Stimulated activated CD8-positive, alpha-beta memory T cell treated with anti-CD3 and anti-CD28 coated beads, Interleukin-4, amount 100 ng/mL, for 4 hours (primary cell): ENCODE measurements at places on chromosomes 7 and 10.

- DNase-seq = no peak
These were observed 14.7 kb downstream of the GRID2IP start for GRCh38 chr7:6536262-6537260.

- DNase-seq = no peak
These were observed 17.6 kb downstream of the MINDY4 start for GRCh38 chr7:30788640-30789333.

DNA sequence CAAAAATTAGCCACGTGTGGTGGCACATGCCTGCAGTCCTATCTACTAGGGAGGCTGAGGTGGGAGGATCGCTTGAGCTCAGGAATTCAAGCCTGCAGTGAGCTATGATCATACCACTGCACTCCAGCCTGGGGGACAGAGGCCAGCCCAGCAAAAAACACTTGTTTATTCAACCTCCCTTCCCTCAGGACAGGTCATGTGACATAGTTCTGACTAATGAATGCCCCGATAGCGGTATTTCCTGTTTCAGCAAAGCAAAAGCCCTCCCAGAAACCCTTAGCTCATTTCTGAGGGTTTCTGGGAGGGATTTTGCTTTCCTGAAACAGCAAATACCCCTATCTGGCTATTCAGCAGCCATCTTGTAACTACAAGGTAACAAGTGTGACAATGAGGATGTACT lies 157.1 kb downstream of the GATA3 start:
- DNase-seq = no peak

GRCh38 chr10:47029181-47030009 lies 118.2 kb downstream of the PTPN20 start:
- no peak for DNase-seq

DNA sequence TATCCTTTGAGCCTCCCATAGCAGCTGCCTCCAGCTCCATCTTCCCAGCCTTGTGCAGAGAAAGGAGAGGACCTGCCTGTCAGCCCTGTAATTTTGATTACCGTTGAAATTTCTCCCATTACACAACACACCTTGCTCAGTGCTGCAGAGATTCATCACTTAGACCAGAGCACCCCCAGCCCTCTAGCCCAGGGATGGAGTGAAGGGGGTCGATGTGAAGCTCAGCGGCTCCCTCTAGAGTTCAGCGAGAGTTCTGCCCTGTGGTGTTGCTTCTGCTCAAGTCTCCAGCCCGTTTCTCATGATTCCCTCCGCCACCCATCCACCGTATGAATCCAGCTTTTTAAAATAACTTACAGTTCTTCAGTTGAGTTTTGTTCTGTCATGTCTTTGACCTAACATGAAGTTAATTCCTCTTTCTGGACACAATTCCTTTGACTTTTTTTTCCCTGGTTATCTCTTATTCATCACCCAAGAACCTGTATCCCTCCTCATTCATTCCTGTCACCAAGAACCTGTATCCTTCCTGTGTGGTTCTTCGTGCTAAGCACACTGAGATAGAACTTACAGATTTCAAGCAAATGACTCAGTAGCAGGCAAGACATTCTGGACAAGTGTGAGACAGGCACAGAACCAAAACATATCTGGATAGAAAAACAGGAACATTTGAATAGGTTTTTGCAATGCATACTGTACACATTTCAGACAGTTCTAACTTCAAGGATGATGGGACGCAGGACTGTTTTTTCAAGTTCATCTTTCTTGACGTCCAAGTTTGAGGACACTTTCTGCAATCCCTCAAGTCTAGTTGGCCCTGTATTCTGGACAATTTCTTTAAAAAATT lies 35.0 kb upstream of the ZNF32 start:
- DNase-seq = no peak

DNA sequence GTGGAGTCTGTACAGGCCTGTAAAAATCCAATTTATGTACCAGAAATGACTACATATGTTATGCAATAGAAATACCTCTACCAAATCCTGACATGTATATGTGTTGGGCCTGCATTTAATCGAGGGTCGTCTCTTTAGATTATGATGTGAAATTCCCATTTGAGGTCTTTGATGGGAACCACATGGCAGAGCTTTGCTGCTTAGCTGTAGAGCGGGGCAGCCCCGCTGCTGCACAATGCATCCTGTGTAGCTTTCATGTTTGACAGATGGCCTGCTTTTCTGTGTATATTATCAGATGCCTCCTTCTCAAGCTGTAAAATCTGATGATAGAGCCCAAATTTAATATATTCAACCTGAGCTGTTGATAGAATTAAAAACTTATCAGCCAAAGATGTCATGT lies 65.8 kb downstream of the RAB18 start:
- DNase-seq = no peak

DNA sequence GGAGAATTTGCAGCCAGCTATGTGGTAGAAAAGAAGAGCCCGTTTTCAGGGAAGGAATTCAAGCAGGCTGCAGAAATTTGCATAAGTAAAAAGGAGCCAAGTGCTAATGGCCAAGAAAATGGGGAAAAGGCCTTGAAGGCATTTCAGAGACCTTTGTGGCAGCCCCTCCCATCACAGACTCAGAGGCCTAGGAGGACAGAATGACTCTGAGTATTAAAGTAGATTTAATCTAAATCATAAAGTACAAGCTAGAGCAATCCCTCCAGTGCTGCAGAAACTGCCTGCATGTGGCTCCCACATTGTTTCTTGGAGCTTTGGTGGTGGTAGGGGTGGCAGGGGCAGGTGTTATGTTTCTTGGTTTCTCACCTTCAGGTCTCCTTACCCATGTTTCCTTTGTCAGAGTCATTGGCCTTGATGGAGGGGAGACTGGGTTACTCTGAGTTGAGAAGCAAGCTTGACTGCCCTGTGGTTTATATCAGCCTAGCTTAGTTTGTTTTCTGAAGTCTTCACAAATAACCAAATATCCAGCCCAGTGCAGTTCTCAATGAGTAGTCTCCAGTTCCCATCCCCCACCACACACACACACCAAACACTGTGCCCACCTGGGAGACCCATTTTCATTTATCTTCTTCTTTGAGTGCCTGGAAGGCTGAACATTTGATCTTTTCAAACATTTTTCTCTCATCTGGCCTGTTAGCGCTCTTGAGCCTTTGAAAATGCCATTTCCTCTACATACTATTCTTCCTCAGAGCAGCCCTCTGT lies 34.5 kb downstream of the ITPRIP start:
- DNase-seq = no peak

GRCh38 chr7:44393238-44394111 lies 68.1 kb upstream of the CAMK2B start:
- no peak for DNase-seq

DNA sequence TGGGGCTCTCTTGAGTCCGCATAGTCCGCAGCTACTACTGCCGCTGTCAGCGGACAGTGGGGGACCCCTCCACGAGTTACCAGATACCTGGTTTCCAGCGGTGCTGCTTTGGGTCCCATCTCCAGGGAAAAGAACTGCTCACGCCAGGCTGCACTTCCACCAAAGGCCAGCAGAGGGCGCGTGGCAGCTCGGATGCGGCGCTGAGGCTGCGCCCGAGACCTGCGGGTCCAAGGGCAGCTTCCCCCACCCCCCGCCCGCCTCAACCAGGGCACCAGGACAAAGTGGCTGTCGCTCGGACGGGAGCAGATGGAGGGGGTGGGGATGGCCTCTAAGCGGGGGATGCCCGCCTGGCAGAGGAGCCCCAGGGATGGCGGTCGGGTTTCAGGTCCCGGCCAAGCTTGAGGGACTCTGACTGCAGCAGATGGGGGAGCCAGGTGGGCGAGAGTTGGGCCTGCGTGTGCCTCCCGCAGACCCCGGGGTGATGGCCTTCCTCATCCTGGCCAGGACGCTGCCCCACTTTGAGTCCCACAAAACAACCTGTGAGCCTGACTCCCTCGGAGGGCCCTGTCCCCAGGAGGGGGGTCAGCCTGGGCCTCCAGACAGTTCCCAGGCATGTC lies 23.8 kb upstream of the ZNF735 start:
- DNase-seq = no peak

GRCh38 chr10:35643151-35644049 lies 1.3 kb upstream of the FZD8 start:
- DNase-seq = no peak

GRCh38 chr7:23474829-23475575 lies 4.7 kb upstream of the IGF2BP3 start:
- no peak for DNase-seq

- DNase-seq = no peak
These were observed 193.9 kb downstream of the SDK1 start for GRCh38 chr7:3494947-3495346.

DNA sequence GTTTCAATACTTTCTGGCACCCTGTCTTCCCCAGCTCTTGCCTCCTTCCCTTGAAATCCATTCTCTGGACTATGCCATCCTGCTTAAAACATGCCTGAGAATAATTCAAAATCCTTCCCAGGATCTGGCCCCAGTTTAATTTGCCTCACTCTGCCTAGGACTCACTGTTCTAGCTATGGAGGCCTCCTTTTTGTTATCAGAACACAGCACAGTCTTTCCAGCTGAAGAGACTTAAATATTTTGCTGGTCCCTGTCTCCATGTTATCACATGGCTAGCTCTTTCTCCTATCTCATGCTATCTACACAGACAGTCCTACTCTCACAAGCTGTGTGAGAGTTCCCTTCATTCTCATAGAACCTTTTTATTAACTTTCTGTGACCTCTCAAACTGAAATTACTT lies 194.8 kb downstream of the RNLS start:
- DNase-seq = no peak

- DNase-seq = no peak
These were observed 2.0 kb upstream of the PANK1 start for GRCh38 chr10:89646889-89647657.

DNA sequence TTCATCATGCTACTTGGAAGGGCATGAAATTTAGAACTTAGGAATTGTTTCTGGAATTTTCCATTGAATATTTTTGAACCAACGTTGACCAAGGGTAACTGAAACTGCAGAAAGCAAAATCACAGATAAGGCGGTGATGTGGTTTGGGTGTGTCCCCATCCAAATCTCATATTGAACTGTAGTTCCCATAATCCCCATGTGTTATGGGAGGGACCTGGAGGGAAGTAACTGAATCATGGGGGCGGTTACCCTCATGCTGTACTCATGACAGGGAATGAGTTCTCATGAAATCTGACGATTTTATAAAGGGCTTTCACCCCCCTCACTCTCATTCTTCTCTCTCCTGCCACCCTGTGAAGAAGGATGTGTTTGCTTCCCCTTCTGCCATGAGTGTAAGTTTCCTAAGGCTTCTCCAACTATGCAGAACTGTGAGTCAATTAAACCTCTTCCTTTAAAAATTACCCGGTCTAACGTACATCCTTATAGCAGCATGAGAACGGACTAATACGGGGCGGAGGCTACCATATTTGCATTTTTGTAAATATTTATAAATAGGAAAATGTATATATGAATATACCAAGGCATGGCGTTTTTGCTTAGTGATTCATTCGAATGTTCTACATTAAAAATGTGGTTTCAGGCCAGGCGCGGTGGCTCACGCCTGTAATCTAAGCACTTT lies 12.4 kb downstream of the NMT2 start:
- no peak for DNase-seq

DNA sequence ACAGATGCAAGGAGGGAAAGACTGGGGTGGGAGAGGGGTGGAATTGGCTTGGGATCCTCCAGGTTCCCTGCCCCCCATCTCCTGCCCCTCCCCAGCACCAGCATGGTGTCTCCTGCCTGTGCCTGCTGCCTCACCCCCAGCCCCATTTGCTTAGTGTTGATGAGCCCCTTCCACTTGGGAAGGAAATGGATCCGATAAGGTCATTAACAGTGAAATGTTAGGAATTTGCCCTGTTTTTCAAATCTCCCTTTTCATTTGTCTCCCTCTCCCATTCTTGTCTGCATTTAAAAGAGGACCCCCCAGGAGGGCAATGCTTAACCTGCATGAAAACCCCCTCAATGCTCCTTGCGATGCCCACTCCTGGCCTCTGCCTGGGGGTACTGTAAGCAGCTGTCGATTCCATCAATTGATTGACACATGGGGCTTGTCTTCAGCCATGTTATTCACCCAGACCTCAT lies 51.5 kb downstream of the HK1 start:
- no peak for DNase-seq

GRCh38 chr10:15472008-15472407 lies 100.9 kb upstream of the FAM171A1 start:
- DNase-seq = no peak
